ENCODE measurements at places on chromosomes 16 and 17. TPM values are rescaled to one million over a fixed set of nuclear protein-coding genes. Genes with fewer than 3 reads are reported as not detected.
A peak's percentile ranks its signal among the peaks of the same experiment; 100 is the strongest.

DNA sequence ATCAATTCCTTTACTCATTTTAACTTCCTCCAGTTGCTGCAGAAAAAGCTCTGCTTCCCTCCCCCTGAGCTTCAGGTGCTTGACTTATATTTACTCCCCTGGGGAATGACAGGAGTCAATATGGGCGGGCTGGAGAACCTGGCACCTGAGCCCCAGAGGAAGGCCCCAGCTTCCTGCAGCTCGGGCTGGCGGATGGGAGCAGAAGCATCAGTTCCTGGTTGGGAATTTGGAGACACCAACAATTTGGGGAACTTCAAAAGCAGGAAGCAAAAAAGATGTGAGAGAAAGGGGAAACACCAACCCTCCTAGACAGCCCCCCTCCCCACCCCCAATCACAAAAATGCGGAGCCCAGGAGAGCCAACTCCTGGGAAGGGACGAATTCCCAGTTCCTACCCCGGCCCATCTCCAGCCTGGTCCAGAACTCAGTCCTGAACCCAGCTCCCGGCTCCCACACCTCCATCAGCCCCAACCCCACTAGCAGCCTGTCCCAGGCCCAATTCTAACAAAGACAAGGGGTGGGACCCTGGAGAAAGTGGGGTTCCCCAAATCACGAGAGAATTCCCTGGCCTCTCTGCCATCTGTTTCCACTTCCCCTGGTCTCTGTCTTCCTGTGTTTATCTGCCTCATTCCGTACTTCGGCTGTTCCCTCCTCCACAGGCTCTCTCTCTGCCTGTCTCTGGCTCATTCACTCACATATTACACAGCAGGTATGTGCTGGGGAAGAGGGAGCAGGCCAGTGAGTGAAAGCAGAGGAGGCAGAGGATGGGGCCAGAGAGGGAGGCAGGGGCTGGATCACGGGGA lies 16.2 kb upstream of the ASGR2 start:
- H3K36me3 ChIP-seq: no peaks in the 10 kb centered on the region
- no peak overlapping the region for H3K4me3 ChIP-seq
- peaks cover 40% of the 10 kb centered on the region for H3K27me3 ChIP-seq
- peaks cover 12% of the 10 kb centered on the region for H3K4me1 ChIP-seq

- no peak for DNase-seq
- H3K27me3 ChIP-seq: peaks cover 66% of the 10 kb centered on the region
- H3K27ac ChIP-seq: no peak overlapping the region
- H3K36me3 ChIP-seq: no peaks in the 10 kb centered on the region
- H3K4me3 ChIP-seq: no peak overlapping the region
- no peaks in the 10 kb centered on the region for H3K4me1 ChIP-seq
Measured at GRCh38 chr17:57714665-57715180, 30.4 kb downstream of the CCDC182 start.

The HCRT gene
- not detected for total RNA-seq

The MEIOB gene
- total RNA-seq: 1.2 TPM

The NSRP1 gene
- total RNA-seq: 26.5 TPM

DNA sequence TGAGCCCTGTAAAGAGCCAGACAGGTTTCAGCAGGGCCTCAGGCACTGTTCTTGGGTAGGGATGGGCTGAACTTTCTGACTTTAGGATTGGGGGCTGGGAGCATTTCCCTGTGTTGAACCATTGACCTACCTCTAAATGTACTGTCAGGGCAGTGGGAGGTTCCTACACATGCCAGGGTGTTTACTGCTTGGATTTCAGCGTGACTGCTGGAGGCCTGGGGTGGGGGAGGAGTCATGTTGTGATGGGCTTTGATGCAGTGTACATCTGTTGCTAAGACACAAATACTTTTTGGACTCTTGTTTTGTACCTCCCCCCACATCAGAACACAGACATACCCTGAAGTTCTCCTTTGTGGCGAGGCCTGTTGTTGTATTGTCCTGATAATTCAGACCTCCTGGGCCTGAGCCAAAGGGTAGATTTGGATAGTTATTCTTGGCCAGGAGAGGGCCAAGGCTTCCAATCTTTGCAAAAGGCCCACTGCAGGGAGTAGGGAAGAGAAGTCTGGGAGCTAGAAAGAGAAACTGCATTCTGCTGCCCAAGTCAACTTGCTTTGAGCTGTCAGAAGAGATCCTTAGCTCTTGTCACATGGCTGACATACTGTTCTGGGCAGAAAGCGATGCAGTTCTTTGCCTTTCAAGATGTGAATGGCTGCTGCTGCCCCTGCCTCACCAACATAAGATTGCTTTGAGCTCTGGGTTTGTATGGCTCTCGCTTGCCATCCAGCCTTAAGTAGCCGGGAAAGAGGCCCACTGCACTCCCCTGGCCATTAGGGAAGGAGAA lies 3.7 kb downstream of the NFE2L1 start:
- H3K36me3 ChIP-seq: peaks cover 20% of the 10 kb centered on the region
- H3K27ac ChIP-seq: peak overlapping the region; percentile 100
- peak; percentile 87 for DNase-seq
- peak overlapping the region; percentile 93 for H3K4me3 ChIP-seq

The ZNF629 gene
- total RNA-seq: 27.2 TPM

The SOX8 gene
- 0.27 TPM for total RNA-seq

The VAT1L gene
- not detected for total RNA-seq

- H3K4me1 ChIP-seq: peaks cover 16% of the 10 kb centered on the region
- H3K27ac ChIP-seq: peak overlapping the region; percentile 62
- no peak overlapping the region for H3K4me3 ChIP-seq
- peaks cover 2% of the 10 kb centered on the region for H3K36me3 ChIP-seq
Measured at GRCh38 chr16:69049603-69050375, 55.7 kb upstream of the HAS3 start.

The VAMP2 gene
- 70.0 TPM for total RNA-seq

DNA sequence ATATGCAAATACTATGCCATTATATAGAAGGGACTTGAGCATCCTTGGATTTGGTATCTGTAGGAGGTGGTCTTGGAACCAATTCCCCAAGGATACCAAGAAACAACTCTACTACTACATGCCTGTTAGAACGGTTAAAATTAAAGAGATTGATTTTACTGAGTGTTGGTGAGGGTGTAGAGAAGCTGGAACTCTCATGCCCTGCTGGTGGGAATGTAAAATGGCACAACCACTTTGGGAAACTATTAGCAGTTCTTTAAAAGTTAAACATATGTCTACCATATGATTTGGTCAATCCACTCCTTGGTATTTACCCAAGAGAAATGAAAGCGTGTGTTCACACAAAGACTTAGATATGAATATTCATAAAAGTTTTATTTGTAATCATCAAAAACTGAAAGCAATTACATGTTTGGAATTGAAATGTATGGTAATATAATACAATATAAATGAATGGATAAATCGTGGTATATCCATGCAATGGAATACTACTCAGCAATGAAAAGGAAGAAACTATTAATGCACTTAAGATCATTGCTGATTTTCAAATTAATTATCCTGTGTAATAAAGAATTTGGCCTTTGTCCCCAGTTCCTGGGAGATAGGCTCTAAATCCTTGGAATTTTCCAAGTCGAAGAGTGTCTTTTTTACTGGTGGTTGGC lies 7.8 kb downstream of the MFSD6L start:
- no peaks in the 10 kb centered on the region for H3K27me3 ChIP-seq
- H3K4me3 ChIP-seq: no peak overlapping the region
- H3K36me3 ChIP-seq: no peaks in the 10 kb centered on the region
- no peaks in the 10 kb centered on the region for H3K4me1 ChIP-seq
- DNase-seq: no peak
- H3K27ac ChIP-seq: no peak overlapping the region

DNA sequence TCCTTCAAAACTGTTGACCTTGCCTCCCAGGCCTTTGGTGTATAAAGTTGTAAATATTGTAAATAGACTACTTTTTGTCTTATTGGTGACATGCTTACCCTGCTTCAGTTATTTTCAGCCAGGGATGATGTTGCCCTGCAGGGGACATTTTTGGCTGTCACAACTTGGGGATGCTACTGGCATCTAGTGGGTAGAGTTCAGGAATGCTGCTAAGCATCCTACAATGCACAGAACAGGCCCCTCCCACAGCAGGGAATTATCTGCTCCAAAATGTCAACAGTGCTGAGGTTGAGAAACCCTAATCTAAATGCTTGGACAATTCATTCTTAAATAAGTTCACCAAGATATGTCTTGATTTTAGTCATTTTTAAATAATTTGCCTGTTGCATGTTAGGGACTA lies 459.8 kb downstream of the PMP22 start:
- H3K27ac ChIP-seq: no peak overlapping the region
- no peak overlapping the region for H3K4me3 ChIP-seq
- DNase-seq: no peak
- peaks cover 2% of the 10 kb centered on the region for H3K36me3 ChIP-seq
- no peaks in the 10 kb centered on the region for H3K27me3 ChIP-seq

DNA sequence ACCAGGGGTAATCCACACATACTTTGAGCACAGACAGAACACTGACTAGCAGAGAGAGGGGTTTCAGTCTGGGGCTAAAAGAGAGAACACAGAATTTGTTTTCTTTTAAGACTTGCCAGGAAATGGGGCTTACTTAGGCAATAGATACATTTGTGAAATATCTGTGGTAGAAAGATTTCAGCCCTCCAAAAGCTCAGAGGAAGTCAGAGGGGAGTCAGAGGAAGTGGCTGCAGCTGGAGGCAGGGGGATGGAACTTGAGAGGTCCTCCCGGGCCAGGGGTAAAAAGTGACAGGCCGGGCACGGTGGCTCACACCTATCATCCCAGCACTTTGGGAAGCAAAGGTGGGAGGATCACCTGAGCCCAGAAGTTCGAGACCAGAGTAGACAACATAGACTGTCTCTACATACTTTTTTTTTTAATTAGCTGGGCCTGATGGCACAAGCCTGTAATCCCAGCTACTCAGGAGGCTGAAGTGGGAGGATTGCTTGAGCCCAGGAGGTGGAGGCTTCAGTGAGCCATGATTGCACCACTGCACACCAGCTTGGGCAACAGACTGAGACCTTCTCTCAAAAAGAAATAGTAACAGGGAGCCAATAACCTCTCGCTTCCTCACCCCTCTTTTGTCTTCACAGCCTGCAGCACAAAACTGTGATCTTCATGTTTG lies 49.9 kb downstream of the NLRC5 start:
- H3K36me3 ChIP-seq: peaks cover 11% of the 10 kb centered on the region
- H3K27me3 ChIP-seq: no peaks in the 10 kb centered on the region
- no peak for DNase-seq
- H3K4me1 ChIP-seq: peaks cover 7% of the 10 kb centered on the region

The MEIOC gene
- total RNA-seq: not detected

The TSC2 gene
- 183 TPM for total RNA-seq

DNA sequence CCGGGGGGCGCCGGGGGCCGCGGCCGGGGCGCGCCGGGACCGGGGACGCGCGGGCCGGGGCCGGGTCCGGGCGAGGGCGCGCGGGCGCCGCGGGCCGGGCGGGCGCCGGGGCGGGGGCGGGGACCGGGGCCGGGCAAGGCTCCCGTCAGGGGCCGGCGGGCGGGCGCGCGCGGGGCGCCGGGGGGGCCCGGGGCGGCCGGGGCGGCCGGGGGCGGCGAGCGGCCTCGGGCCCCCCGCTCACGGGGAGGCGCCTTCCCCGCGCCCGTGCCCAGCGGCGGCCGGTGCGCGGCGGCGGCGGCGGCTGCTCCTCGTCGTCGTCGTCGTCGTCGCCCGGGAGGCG lies 563 bp downstream of the ZCCHC14 start:
- peaks cover 6% of the 10 kb centered on the region for H3K36me3 ChIP-seq
- peaks cover 47% of the 10 kb centered on the region for H3K4me1 ChIP-seq
- no peak for DNase-seq
- H3K27me3 ChIP-seq: no peaks in the 10 kb centered on the region
- H3K27ac ChIP-seq: no peak overlapping the region

GRCh38 chr17:13594762-13595598 lies 6.7 kb downstream of the HS3ST3A1 start:
- peak; percentile 94 for DNase-seq
- peak overlapping the region; percentile 54 for H3K27ac ChIP-seq
- H3K4me3 ChIP-seq: no peak overlapping the region
- H3K27me3 ChIP-seq: no peaks in the 10 kb centered on the region
- H3K4me1 ChIP-seq: peaks cover 43% of the 10 kb centered on the region
- no peaks in the 10 kb centered on the region for H3K36me3 ChIP-seq

- H3K4me1 ChIP-seq: peaks cover 18% of the 10 kb centered on the region
- H3K27ac ChIP-seq: peak overlapping the region; percentile 1
- H3K27me3 ChIP-seq: no peaks in the 10 kb centered on the region
- H3K4me3 ChIP-seq: no peak overlapping the region
Measured at GRCh38 chr16:22300427-22301071, 3.3 kb downstream of the POLR3E start.

Data from osteocyte (in vitro differentiated cells).